ENCODE measurements at places on chromosomes 5 and 9.

DNA sequence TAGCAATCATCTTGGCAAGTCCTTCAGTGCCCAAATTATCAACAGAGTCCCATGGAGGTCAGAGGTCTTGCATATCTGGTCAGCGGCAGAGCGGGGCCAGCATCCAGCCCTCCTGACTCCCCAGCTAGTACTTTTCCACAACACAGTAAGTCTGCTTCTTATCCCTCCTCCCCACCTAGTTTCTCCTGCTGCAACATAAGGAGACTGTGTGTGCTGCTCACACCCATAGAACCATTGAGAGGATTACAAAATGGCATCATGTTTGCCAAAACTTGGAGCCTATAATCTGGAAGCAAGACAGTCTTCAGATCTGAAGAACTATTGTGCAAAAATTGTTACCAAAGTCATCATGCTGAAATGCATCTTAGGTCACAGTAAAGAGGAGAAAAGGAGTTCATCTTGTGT, 125.8 kb upstream of the ZNF366 start:
- no peak for DNase-seq

- no peak for DNase-seq
These were observed 355.4 kb downstream of the PDE4D start for GRCh38 chr5:59537961-59538749.

DNA sequence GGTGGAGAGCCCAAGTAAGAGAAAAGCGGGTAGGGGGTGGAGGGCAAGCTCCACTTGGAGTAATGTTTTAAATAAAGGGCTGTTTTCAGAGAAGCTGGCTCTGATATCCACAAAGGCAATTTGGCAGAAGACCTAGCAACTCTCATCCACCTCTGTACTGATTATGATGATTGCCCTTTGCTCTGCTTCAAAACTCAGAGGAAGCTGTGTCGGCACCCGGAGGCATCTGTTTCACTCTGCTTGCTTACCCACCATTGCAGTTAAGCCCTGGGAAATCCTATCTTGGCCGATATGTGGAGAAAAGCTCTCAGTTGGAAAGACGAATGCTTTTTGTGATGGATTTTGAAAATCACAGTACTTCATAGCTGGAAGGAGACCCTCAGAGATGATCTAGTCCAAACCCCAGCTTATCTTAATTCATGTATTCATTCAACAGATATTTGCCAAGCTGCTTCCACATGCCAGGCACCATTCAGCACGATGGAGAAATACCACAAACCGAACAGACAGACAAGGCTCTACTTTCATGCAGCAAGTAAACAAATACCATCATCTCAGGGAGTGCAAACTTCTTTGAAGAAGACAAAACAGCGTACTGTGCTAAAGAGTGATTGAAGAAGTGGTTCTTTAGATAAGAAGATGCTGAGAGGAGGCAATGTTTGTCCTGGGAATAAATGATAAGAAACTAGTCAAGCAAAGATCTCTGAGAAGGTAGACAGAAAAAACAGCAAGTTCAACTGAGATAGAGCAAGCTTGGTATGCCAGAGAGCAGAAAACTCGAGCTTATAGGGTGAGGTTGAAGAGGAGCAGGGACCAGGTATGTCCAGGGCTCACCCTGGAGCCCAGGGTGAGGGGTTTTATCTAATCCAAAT, 140.4 kb upstream of the SPDL1 start:
- no peak for DNase-seq

GRCh38 chr5:125236981-125237380, 490.5 kb upstream of the ZNF608 start:
- no peak for DNase-seq

DNA sequence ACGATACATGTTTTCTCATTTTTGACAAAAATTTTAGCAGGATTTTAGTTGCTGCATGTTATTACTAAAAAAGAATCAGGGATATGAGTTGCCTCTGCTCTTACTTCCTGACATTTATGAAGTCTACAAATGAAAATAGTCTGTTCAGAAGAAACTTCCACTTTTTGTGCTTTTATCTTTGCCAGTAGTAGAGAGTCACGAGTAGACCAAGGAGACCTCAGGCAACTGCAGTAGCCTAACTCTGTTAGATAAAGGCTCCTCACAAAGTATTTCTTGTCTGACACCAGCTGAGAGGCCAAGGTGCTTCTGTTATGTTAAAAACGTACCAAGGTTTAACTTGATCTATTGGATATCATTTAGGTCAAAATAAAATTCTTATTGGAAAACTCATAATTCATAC, 333.9 kb downstream of the NR2F1-AS1 start:
- no peak for DNase-seq

DNA sequence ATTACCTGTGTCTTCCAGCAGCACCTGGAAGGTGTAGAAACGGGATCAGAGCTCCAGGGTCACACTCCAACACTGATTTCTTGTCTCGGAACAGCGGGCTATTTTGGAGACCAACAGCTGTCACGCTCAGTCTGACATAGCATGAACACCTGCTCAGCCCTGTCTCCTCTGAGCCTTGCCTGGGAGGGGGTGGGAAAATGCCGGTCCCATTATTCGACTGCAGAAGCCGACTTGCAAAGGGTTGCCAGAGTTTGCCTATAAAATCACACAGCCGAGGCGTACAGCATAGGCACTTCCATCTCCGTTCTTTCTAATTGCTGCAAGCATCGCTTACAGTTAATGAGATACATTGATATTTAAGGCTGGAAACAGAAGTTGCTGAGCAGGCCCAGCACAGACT, 300.8 kb upstream of the MSX2 start:
- DNase-seq = no peak

- no peak for DNase-seq
These were observed 134.6 kb upstream of the PHYKPL start for GRCh38 chr5:178366998-178367735.

GRCh38 chr9:95488954-95489353, 27.8 kb downstream of the PTCH1 start:
- DNase-seq = no peak

DNA sequence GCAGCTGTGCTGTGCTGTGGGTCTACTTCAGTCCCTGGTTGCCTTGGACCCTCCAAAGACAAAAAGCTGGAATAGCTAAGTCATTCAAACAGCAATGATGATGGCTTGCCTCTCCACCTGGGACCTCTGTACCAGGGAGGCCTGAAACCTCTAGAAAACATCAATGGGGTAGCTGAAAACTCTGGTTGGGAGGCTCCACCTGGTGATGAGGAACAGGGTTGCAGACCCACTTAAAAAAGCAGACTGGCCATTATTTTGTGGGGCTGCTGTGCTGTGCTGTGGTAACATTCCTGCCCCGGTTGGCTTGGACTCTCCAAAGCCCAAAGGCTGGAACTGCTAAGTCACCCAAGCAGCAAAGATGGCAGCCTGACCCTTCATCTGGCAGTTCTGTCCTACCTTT, 839.3 kb upstream of the ARRDC3 start:
- no peak for DNase-seq

- no peak for DNase-seq
These were observed 47.7 kb downstream of the LHFPL2 start for GRCh38 chr5:78600687-78601414.

DNA sequence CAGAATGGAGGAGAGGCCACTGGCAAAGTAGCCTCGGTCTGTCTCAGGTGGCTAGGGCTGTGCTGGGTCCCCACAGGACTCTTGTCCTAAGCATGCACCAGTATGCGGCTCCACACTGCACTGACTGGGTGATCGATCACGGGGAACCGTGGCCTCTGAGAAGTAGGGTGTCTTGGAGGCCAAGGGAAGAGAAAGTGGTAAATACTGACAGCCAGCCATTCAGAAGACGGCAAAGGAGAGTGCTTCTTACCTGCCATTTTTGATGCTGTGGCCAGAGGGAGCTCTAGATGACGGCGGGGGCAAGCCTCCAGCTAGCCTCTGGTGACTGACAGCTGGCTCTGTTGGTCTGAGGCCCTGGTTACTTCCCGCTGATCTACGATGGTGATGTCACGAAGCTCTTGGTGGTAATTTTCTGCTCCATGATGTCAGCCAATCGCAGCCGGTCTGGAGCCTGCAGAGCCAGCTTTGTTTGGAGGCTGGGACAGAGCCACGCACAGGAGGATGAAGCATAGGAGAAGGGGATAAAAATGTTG, 40.4 kb upstream of the GADD45G start:
- peak; percentile 37 for DNase-seq

GRCh38 chr5:31728039-31728438, 89.1 kb downstream of the PDZD2 start:
- DNase-seq = no peak

DNA sequence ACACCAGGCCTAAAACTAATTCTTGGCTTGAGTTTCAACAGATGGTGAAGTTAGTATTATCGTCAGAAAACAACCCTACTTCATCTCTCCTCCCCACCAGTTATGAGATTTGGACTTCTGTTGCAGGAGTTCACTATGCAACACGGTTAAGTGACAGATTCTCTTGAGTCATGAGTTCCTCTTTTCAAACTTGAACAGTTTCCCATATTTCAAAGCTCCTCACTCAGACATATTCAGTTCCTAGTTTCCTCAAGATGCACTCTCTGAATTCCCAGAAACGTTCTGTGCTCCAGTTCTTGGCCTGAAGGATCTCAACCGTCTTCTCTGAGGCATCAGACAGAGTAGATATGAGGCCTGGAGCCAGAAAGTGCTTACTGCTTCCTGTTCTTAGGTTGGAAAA, 7.3 kb upstream of the PTGER4 start:
- peak; percentile 88 for DNase-seq

DNA sequence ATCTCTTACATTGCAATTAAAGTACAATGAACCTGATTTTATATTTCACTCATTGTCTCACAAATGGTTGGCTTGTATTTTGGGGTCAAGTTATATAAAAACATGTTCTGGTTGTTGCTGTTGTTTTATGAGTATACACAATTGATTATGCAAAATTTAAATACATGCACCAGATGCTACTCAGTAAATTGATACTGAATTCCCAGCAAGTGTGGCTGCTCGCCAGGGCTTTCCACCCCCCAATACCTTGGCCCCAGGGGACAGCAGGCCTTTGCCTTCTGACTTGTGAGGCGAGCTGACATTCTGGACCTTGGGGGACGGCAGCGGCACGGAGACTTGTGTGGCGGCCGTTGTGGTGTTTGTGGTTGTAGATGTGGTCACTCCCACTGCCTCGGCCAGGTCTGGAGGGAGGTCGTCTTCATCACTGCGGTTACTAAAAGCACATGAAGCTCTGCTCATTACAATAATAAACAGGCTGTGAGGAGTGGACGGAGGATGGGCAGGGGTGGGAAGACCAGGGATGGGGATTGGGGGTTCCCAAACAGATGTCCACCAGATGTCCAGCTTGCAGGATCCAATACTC, 27.0 kb upstream of the FRRS1L start:
- no peak for DNase-seq

- no peak for DNase-seq
These were observed 150.1 kb upstream of the MPDZ start for GRCh38 chr9:13429301-13430190.

DNA sequence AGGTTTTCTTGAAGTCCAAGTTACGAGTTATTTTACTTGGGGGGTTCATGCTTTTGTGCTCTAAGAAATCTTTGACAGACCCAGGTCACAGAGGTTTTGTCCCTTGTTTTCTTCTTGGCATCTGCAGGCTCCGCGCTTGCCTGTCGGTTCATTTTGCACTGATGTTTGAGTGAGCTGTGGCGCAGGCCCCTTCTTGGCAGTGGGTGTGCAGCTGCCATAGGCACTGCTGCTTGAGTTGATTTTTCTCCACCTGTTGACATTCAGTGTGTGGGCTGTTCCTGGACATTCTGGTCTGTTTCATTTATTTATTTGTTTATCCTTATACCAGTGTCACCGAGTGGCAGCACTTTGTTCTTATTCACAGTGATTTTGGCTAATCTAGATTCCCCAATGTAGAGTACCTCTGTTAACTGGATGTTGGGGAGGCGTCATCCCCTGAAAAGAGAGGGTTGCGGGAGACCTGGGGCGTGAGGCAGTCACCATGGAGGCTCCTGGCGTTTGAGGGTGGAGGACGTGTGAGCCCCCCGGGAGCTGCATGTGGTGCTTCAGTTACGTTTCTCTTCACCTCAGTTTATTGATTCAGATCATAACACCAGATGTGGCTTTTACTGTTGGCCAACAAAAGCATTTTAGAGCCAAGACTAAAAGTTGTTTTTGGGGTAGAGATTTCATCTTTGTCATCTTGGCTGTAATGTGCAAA, 121.4 kb upstream of the CACNA1B start:
- no peak for DNase-seq

DNA sequence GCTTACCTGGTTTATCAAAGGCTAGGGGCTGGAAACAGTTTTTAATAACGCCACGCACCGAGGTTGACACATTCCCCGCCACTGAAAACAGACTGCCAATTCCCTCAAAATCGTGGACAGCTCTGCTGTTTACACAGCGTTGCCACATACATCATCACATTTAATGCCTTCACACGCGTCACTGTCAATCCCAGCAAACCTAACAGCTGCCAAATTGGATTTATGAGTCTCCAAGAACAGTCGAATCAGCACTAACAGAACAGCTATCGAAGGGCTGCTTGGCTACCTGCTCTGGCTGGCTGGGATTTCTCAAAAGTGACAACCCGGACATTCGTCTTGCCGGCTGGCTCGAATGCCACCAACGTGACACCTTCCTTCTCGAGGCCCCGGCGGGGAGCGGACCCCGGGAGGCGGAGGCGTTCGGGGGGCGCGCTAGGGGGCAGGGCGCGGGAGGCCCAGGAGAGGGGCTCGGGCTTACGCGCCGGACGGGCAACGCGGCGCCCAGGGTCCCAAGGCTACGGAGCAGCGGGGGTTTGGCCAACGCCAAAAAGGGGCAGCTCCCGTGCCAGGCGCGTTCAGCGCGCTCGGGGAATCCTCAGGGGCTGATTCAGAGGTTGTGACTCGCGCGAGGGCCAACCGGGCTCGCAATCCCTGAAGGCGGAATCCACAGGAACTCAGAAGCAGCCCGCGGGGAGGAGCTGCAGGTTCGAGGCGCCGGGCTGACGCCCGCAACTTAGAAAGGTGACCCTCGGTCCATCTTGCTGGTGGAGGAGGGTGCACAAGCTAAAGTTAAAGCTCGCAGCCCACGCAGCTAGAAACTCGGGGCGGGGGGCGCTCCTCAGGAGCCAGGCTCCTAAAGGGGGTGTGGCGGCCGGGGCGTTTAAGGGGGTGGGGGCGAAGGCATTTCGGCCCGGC, 1.2 kb downstream of the CDC14B start:
- peak; percentile 33 for DNase-seq

DNA sequence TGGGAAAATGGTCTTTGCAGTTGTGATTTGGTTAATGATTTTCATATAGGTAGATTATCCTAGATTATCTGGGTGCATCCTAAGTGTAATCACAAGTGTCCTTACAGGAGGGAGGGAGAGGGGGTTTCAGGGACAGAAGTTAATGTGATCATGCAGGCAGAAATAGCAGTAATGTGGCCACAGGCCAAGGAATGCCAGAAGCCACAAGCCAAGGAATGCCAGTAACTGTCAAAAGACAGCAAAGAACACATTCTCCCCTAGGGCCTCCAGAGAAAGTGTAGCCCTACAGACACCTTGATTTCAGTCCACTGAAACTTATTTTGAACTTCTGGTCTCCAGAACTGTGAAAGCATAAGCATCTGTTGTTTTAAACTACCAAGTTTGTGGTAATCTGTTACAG, 2074.5 kb downstream of the MAT2B start:
- DNase-seq = no peak

Data from suppressor macrophage treated with lipopolysaccharide for 4 hours (primary cell).